A549 treated with dexamethasone at 1 μM for 4 hours (cell line): ENCODE measurements at places on chromosomes 5 and 9. TPM values are rescaled to one million over a fixed set of nuclear protein-coding genes. Genes with fewer than 3 reads are reported as not detected.

Gene PCDHGA5
- 0.09 to 0.21 TPM (median 0.15 TPM) in 5 replicates for total RNA-seq

Gene C9
- not detected in 5 replicates for total RNA-seq

Gene SELENOP
- 0.13 to 0.34 TPM (median 0.21 TPM) in 5 replicates for total RNA-seq

Gene ANXA1
- total RNA-seq, result 949 to 1,168 TPM (median 1,065 TPM) in 5 replicates

Gene ADAMTS16
- 1.3 to 1.5 TPM (median 1.4 TPM) in 5 replicates for total RNA-seq

Gene SPINK6
- 0.27 to 1.4 TPM (median 0.39 TPM) in 5 replicates for total RNA-seq

Gene ACSL6
- total RNA-seq, result 0.08 to 0.60 TPM (median 0.15 TPM) in 5 replicates

Gene CYLC2
- not detected in 5 replicates for total RNA-seq

Gene AK8
- 0.89 to 1.5 TPM (median 1.1 TPM) in 5 replicates for total RNA-seq

Gene DEPDC1B
- total RNA-seq, result 12.5 to 15.9 TPM (median 14.4 TPM) in 5 replicates

Gene OR1L8
- not detected in 5 replicates for total RNA-seq

Gene PCDHGB4
- total RNA-seq, result 0.50 to 1.2 TPM (median 0.97 TPM) in 5 replicates

Gene NRG2
- total RNA-seq, result 1.8 to 2.4 TPM (median 2.0 TPM) in 5 replicates

Gene PCDHB7
- 0.02 TPM in 1 of 5 replicates, not detected in the others for total RNA-seq
